ENCODE measurements at places on chromosomes 1 and 21. TPM values are rescaled to one million over a fixed set of nuclear protein-coding genes. Genes with fewer than 3 reads are reported as not detected.

RPAP2 gene
- total RNA-seq: 38.2 TPM

DNA sequence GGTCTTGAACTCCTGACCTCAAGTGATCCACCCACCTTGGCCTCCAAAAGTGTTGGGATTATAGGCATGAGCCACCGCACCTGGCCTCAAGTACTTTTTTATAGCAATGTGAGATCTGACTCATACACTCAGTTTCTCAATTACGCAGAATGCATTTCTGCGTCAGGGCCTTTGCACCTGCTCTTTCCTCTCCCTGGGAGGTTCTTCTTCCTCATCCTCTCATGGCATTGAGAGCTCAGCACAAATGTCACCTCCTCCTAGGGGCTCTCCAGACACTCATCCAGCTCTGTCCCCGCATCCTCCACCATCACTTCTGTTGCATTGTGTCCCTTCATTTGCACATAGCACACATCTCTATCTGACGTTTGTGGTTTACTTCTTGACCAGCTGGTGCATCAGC lies 418.8 kb downstream of the PTPRU start:
- DNase-seq: no peak

- DNase-seq: no peak
Observed at GRCh38 chr21:35616090-35616489, 444.2 kb downstream of the SETD4 start.

RIMKLA gene
- total RNA-seq: 2.7 TPM

SPRR2E gene
- not detected for total RNA-seq

All from neural crest cell (in vitro differentiated cells).